ENCODE measurements at places on chromosomes 4 and X.

GRCh38 chr4:126614356-126614855 lies 1018.4 kb upstream of the INTU start:
- no peak for DNase-seq

DNA sequence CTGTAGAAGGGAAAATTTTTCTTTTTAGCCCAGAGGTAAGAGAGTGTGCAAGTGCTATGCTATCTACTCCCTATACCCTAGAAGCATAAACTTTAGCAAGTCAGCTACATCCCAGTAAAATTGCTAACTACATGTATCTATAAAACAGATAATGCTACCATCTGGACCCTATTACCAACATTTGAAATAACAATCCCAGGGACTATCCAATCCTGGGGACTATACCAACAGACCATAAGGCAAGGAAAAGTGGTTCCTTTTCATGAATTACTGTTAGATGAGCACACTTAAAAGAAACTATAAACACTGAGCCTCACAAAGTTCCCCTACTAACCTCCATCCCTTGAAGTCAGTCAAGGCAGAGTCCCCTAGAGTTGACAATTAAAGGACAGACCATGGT lies 213.6 kb upstream of the VEGFC start:
- DNase-seq: no peak

DNA sequence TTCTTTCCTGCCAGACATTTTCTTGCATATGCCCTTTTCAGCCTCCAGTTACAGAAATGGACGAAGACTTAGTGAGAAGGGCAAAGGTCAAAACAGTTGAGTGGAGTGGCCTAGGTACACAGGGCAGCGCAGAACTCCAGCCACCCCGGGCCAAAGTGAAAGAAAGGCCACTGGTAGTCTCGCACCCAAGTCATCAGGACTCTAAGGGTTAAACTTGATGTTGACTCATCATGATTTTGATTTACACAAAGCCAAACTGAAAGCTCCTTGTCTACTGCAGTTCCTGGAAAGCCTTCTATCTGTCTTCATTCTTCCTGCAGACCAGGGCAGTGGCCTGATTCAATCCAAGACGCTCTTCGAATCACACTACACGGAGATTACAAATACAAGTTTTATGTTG lies 2.6 kb upstream of the IL13RA1 start:
- no peak for DNase-seq

DNA sequence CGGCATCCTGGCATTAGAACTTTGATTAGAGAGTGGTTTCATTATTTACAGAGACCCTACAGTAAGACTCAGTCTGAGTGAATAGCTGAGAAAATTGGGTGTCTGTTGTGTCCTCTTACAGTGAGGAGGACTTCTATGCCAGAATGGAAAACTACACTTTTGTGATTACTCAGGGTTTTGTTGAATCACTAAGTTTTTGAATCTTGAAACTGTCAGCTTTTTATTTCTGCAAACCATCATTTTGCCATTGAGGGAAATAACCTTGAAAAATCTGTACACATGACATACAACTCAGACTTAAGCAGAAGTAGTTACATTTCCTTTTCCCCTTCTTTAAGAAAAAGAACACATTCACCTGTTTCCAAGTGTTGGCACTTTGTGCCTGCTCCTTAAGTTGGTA lies 117.6 kb upstream of the RASGEF1B start:
- DNase-seq: no peak

DNA sequence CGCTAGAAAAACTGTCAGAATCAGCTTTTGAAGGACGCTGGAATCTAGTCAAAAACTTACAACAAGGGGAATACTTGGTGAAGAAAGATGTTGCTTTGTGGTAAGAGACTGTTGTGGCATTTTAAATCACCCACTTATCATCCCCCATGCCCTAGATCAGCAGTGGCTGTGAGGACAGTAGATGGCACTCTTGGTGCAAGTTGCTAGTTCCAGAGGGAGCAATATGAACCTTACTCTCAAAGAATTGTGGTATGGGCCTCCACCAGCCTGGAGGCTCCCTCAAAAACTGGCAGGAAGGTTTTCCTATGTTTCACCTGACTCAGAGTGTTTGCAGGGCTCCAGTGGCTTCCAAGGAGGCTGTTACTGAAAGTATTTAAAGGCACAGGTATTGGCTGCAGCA lies 37.7 kb upstream of the SLC16A2 start:
- peak; percentile 26 for DNase-seq

DNA sequence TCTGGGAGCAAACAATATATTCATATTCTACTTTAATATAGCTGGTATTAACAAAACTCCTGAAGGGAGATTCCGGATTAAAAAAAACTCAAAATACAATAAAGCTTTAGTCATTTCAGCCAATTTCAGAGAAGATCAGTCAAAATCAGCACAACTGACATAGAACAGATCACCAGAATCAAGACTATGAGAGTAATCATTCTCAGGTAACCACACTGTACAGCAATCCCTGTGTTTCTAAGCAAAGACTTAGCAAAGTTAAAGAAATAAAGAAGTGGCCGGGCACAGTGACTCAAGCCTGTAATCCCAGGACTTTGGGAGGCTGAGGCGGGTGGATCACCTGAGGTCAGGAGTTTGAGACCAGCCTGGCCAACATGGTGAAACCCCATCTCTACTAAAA lies 9.1 kb downstream of the DCTD start:
- no peak for DNase-seq

GRCh38 chrX:154046940-154047610 lies 27.4 kb upstream of the IRAK1 start:
- DNase-seq: no peak

GRCh38 chr4:156962528-156962974 lies 9.0 kb downstream of the PDGFC start:
- DNase-seq: no peak

GRCh38 chrX:119635179-119635578 lies 29.0 kb upstream of the NKRF start:
- no peak for DNase-seq

DNA sequence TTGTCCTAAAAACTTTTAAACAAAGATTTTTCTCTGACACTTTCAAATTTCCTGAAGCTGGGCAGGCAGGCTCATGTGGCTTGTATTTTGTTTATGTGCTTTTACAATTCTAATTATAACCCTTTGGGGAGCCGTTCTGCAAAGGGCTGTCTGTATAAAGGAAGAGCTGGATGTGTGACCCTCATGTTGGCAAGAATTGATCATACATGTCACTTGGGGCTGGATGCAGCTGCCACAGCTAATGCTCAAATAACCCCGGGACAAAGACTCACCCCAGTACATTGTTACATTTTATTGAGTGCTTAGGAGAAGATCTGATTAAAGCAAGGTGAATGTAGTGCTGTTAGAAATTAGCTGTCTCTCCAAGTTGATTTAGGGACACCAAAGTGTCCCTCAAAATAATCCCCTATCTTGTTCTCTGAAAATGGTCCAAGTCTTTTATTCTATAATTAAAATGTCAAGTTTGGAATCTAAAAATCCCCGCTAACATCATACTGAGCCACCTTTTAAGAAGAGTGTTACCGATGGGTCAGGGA lies 13.0 kb upstream of the DAPP1 start:
- no peak for DNase-seq

GRCh38 chr4:152938237-152938947 lies 2.3 kb downstream of the FHDC1 start:
- DNase-seq: no peak

GRCh38 chr4:68476191-68476590 lies 28.9 kb downstream of the TMPRSS11E start:
- DNase-seq: no peak

GRCh38 chr4:55032179-55032578 lies 93.2 kb downstream of the KDR start:
- no peak for DNase-seq

GRCh38 chrX:123830309-123830708 lies 29.5 kb upstream of the XIAP start:
- DNase-seq: no peak

- DNase-seq: no peak
These were observed 130.8 kb downstream of the ENOX2 start for GRCh38 chrX:130772105-130772775.

- no peak for DNase-seq
These were observed 100.5 kb downstream of the GPR143 start for GRCh38 chrX:9665113-9665512.

- DNase-seq: peak; percentile 34
These were observed 3.8 kb downstream of the CXXC4 start for GRCh38 chr4:104490770-104491480.

GRCh38 chr4:75564023-75564422 lies 8.2 kb downstream of the ODAPH start:
- DNase-seq: no peak

GRCh38 chr4:169900241-169900845 lies 125.9 kb downstream of the MFAP3L start:
- no peak for DNase-seq

GRCh38 chr4:183201331-183201730 lies 102.3 kb downstream of the WWC2 start:
- no peak for DNase-seq

- DNase-seq: no peak
These were observed 56.6 kb downstream of the FAM193A start for GRCh38 chr4:2593003-2593402.

DNA sequence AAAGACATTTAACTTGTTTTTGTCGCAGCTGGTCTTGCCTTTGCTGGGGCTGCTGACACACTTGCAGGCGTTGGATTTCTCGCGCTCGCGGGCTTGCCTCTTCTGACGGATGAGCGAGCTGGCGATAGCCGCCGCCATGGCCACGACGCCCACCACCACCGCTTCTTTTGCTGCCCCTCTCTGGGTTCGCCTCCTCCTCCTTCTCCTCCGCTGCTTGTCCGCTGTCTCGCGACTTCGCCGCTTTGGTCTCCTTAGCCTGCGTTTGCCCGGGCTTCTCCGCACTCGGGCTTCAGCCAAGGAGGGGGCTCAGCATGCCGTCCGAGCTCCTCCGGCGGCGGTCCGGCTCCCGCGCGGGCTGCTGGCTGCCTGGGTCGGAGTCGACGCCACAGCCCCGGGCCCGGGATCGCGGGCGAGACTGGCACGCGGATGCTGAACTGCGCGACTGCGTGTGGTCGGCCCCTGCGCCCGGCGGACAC lies 613 bp downstream of the FGF13 start:
- no peak for DNase-seq

- DNase-seq: no peak
These were observed 340.9 kb downstream of the CENPC start for GRCh38 chr4:67204441-67204840.

- no peak for DNase-seq
These were observed 11.7 kb upstream of the RAB40A start for GRCh38 chrX:103531002-103531401.

GRCh38 chrX:21800344-21800770 lies 39.1 kb upstream of the MBTPS2 start:
- DNase-seq: no peak

DNA sequence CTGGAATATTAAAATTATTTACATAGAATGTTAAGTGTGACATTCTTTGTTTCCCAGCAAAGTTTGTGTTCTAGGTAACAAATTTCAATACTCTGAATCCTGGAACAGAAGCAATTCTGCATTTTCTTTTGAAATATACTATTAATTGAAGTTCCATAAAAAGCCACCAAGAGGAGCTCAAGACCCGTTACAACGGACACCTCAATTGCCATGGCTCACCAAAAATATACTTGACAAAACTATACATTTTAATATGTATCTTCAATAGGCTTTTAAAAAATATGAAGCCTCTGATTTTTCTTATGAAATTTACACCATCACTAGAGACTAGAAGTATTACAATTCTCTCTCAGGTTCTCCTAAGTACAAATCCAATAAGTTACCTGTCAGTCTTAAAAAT lies 111.4 kb downstream of the NYX start:
- no peak for DNase-seq

DNA sequence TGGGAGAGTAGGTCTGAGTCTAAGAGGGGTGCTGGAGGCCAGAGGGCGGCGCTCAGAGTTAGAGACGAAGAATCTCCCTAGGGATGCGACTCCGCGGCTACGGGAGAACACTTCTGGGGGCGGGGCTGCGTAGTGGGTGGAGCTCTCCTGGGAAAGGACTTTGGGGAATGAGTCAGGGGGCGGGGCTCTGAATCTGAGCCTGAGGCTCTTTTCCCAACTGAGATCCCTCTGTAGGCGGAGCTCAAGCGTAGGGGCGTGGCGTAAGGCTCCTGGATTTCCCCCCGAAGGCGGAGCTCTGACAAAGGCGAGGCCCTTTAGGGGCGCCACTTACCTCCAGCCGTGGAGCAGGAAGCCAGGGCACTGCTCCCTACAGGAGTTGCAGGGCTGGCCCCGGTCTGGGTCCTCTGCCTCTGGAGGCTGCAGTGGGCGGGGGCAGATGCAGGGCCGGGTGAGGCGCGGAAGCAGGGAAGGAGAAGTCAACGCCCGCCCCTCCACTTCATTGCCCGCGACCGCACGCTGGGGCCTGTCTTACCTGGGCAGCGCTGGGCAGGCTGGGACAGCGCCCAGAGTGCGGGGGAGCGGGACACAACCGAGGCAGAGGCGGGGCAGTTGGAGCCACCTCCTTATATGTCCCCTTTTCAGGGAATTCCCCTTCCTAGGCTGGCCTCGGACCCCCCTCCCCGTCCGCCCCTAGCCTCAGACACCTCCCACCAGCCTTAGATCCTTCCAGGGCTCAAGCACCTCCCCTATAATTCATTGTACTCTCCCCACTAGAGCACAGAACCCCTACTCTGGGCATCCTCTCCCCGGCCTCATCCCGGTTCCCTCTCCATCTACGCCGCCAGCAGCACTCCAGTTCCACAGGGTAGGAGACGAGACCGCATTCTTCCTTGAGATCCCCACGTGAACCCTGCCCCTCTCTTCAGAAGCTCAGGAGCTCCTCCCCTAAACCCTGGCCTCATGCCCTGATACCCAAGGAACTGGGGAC lies 1.6 kb downstream of the PRICKLE3 start:
- DNase-seq: peak; percentile 41

- DNase-seq: no peak
These were observed 1793.7 kb upstream of the TENM3 start for GRCh38 chr4:180449395-180449956.

DNA sequence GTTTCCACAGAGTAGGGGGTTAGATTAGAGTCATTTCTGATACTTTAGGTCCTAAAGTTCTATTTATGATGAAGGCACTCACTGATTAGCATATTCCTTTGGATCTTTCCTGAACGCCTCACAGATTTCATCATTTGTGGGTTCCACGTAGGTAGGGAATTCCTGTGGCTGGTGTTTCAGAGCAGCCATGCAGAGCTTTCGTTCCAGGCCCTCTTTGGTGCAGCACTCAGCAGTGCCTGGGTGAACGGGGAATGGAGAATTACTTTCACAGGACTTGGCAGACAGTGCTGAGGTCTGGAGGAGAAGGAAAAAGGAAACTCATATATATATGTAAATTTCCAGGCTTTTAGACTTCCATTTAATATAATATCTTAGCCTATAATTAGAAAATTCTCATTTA lies 18.5 kb downstream of the GC start:
- no peak for DNase-seq

GRCh38 chrX:47198687-47199080 lies 5.1 kb downstream of the UBA1 start:
- DNase-seq: no peak

DNA sequence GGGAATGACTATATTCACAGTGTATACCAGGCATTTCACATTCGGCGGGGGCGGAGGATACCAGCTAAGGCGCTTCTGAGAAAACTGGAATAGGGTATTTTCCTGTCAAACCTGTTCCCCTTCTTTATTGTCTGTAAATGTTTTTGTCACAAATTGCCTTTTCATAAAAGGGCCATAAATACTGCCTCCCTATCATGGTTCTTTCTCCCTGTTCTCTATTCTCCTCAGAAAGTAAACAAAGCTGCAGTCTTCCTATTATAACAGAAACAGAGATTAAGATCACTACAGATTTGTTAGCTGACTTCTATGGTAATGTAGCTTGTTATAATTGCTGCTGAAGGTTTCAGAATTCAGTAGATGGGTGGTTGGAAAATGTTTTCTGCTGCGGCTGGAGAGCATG lies 32.2 kb downstream of the MID2 start:
- DNase-seq: no peak

Data from activated CD4-positive, alpha-beta memory T cell treated with anti-CD3 and anti-CD28 coated beads, Interleukin-2, amount 10 ng/mL, durations not matched to agents 7 days and 5 days (primary cell).